ENCODE measurements at places on chromosomes 11 and 22. TPM values are rescaled to one million over a fixed set of nuclear protein-coding genes. Genes with fewer than 3 reads are reported as not detected.

The NKAPD1 gene
- total RNA-seq = 28.5 TPM

The PVALB gene
- total RNA-seq = not detected

GRCh38 chr11:59562292-59562691 is 51.0 kb downstream of the OR4D9 start:
- DNase-seq = no peak

DNA sequence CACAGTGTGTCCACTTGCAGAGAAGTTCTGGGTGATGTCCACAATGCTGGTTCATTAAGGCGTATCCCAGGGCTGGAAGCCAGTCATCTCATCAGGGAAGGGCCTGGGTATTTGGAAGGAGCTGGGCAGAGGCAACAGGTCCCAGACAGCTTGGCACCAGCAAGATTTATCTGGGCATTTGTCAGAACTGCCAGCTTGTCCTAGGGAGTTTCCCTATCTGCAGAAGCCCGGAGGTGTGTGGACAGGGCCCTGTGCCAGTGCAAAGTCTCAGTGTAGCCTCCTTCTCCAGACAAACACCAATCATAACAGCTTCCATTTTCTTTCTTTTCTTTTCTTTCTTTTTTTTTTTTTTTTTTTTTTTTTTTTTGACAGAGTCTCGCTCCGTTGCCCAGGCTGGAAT is 125.3 kb upstream of the TIMP3 start:
- no peak for DNase-seq

DNA sequence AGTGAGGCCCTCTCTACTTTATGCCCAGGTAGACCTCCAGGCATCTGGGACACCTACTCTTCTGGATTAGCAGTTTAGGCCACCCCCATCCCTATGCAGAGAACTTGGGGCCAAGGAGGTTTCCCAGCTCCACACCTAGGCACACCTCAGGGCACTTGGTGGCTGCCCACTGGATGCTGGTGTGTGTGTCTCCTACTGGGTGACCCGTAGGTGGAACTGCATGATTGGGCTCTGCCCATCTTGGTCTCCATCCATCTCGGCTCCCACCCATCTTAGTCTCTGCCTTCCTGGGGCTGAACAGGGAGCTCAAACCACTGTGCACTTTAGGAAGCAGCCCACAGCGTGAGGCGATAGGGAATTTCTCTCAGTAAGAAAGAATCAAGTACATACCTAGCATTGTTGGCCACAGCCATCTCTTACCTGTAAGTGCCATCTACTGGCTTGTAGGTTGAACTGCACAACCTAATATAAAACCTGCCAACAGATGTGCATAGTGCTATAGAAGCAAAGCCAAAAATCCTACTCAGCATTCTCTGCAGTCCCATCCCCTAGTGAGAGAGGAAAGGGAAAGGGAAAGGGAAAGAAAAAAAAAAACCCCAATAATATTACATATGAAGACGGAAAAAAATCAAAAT is 61.6 kb upstream of the PTPN5 start:
- no peak for DNase-seq

GRCh38 chr11:102946237-102946636 is 9.3 kb downstream of the MMP13 start:
- DNase-seq = no peak

DNA sequence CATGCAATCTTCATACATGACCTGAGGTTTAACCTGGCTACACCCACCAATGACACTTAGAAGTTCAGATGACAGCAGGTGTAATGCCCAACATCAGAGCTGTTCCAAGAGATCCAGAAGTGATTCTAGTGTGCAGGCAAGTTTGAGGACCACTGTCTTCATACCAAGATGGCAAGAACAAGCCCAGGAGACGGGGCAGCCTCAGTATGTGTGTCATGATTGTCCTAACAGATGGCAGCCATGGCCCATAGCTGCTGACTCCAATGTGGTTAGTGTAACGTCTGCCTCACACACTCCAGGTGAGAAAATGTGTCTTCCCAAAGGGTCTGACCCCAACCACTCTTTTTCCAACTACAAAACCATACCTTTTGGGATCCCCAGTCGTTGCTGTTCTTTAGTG is 97.3 kb downstream of the ETS1 start:
- DNase-seq = no peak

All from activated naive CD8-positive, alpha-beta T cell treated with anti-CD3 and anti-CD28 coated beads for 36 hours (primary cell).